ENCODE measurements at places on chromosomes 12 and 14.

DNA sequence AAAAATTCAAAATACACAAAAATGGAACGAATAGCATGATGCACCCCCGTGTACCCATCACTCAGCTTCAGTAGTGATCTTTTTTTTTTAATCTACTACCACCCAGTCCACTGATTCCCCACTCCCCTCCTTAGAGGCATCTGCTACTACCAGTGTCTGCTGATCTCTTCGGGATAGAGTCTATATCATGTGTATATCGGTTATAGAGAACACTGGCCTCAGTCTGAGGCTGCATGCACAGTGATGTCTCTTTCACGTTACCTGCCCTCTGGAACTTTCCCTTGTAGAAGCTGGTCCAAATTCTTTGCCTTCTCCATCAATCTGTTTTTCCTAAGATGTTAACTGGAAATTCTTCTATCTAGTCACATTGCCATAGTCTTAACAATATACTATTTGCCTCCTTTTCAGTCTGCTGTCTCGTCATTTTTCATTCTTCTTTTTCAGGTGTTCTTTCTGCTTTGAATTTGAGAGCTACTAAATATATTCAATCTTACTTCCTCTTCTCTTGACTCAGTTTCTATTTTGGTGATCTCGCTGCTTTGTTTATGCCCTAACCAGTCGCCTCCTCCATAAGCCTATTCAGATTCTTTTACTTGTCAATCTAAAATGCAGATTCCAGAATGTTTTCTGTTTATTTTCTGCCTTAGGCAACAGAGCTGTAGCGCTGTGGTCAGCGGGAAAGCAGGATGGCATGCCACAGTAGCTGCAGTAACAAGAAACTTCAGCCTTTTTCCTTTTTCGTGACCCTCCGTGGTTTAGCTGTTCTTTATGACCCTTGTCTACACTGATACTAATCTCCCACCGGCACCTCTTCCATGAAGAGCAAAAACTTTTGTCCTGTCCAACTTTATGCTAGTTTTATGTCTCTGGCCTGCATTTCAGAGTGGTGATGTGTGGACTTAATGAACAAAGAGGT is 67.0 kb downstream of the FBXW8 start:
- H3K27ac ChIP-seq = no peak overlapping the region
- peaks cover 4% of the 10 kb centered on the region for H3K4me1 ChIP-seq
- no peak for DNase-seq
- H3K4me3 ChIP-seq = no peak overlapping the region
- peaks cover 11% of the 10 kb centered on the region for H3K36me3 ChIP-seq
- no peaks in the 10 kb centered on the region for H3K27me3 ChIP-seq

- no peaks in the 10 kb centered on the region for H3K36me3 ChIP-seq
- peaks cover 19% of the 10 kb centered on the region for H3K27me3 ChIP-seq
- no peaks in the 10 kb centered on the region for H3K4me1 ChIP-seq
- H3K4me3 ChIP-seq = no peak overlapping the region
- H3K27ac ChIP-seq = no peak overlapping the region
Measured at GRCh38 chr14:104580961-104581360, 1.4 kb downstream of the C14orf180 start.

GRCh38 chr12:52195065-52195730 is 3.4 kb upstream of the KRT80 start:
- H3K4me3 ChIP-seq = no peak overlapping the region
- H3K4me1 ChIP-seq = peaks cover 47% of the 10 kb centered on the region
- DNase-seq = peak; percentile 17
- H3K36me3 ChIP-seq = no peaks in the 10 kb centered on the region
- no peaks in the 10 kb centered on the region for H3K27me3 ChIP-seq

DNA sequence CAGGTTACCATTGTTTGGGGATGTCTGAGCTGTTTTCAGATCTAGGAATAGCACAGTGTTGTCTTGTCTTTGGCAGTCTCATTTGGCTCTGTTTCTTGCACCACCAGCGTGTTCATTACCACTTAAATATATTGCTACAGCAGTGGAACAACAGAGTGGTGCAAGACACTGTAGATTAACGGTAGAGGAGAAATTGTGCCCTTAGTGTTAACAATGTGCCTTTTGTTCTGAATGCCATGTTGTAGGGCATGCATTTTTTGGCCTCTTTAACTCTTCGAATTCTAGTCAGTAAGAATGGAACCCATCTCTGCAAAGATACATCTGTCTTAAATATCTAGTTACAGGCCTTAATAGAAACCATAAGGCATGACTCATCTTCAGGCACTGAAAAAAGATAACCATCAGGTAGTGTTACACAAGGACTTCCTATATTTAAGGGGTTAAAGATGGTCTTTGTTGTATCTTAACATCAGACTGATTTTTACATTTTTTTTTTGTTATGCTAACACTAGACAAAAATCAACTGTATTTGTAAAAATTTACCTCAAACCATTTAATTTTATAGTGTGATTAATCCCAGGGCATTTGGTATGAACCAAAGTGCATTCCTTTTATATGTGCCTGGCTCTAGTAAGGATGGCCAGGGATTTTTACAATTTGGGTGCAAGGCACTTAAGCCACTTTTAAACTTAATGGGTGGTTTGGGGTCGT is 12.9 kb downstream of the DYRK2 start:
- DNase-seq = peak; percentile 87
- no peaks in the 10 kb centered on the region for H3K27me3 ChIP-seq
- no peak overlapping the region for H3K4me3 ChIP-seq
- peaks cover 20% of the 10 kb centered on the region for H3K36me3 ChIP-seq
- peaks cover 12% of the 10 kb centered on the region for H3K4me1 ChIP-seq
- H3K27ac ChIP-seq = no peak overlapping the region

DNA sequence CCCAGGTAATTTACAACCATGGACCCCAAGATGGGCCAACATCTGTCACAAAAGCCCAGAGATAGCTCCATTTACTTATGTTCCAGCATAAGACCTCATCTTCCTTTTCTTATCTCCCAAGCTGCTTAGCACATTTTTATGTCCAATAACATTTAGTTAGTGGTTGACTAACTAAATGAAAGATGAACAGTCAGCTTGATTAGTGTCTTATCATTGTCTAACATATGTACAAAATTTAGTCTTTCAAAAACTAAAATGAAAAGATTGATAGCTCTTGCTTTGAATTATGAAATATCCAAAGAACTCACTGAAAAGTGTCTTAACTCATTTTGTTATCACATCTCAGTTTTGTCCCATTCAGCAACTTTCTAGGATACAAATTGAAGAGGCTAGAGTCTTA is 163.1 kb upstream of the EGLN3 start:
- DNase-seq = no peak
- H3K27me3 ChIP-seq = no peaks in the 10 kb centered on the region
- H3K27ac ChIP-seq = no peak overlapping the region
- H3K4me1 ChIP-seq = no peaks in the 10 kb centered on the region

GRCh38 chr14:104421892-104422828 is 157.4 kb upstream of the C14orf180 start:
- H3K27me3 ChIP-seq = no peaks in the 10 kb centered on the region
- H3K4me3 ChIP-seq = no peak overlapping the region
- H3K36me3 ChIP-seq = no peaks in the 10 kb centered on the region
- H3K4me1 ChIP-seq = no peaks in the 10 kb centered on the region
- no peak for DNase-seq
- H3K27ac ChIP-seq = no peak overlapping the region

DNA sequence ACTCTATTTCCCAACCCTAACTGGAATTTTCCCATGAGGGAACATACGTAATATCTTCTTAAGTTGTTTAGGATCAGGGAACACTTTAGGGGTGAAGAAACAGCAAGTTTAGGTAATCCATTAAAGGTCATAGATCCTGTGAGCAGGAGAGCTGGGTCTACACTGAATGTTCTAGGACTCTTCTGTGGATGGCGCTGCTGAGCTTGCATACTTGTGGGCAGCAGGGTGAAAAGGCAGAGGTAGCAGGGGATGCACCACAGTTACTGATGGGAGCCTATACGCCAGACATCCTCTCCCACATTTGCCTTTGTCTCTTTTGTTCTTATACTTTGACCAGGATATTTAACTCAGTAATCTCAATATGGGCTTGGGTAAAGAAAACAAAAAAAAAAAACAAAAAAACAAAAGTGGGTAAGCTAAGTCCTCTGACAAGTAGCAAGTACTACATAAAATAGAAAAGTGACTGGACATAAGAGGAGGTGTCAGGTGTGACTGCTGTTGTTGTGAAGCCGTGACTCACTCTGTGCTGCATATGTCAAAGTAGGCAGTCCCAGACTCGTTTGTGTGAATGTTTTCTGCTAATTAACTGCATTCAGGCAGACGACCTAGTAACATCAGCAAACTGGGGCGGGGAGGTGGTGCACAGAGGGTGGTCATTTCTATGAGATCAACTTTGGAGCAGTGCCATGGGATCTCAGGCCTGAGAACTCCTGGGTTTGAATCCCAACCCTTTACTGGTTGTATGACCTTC is 31.6 kb downstream of the NEUROD4 start:
- no peaks in the 10 kb centered on the region for H3K27me3 ChIP-seq
- H3K36me3 ChIP-seq = no peaks in the 10 kb centered on the region
- no peaks in the 10 kb centered on the region for H3K4me1 ChIP-seq
- H3K4me3 ChIP-seq = no peak overlapping the region
- DNase-seq = no peak

GRCh38 chr12:28446031-28446430 is 255.8 kb downstream of the CCDC91 start:
- no peaks in the 10 kb centered on the region for H3K4me1 ChIP-seq
- H3K36me3 ChIP-seq = no peaks in the 10 kb centered on the region
- H3K4me3 ChIP-seq = no peak overlapping the region
- H3K27me3 ChIP-seq = no peaks in the 10 kb centered on the region

- H3K27ac ChIP-seq = no peak overlapping the region
- no peak for DNase-seq
- H3K36me3 ChIP-seq = no peaks in the 10 kb centered on the region
- H3K4me1 ChIP-seq = no peaks in the 10 kb centered on the region
Measured at GRCh38 chr12:85821759-85822158, 14.4 kb downstream of the RASSF9 start.

- no peaks in the 10 kb centered on the region for H3K27me3 ChIP-seq
- no peak overlapping the region for H3K27ac ChIP-seq
- no peaks in the 10 kb centered on the region for H3K36me3 ChIP-seq
- no peak overlapping the region for H3K4me3 ChIP-seq
- peaks cover 8% of the 10 kb centered on the region for H3K4me1 ChIP-seq
Measured at GRCh38 chr12:22101749-22102243, 55.8 kb downstream of the CMAS start.

- peaks cover 7% of the 10 kb centered on the region for H3K36me3 ChIP-seq
- no peak overlapping the region for H3K4me3 ChIP-seq
- H3K27me3 ChIP-seq = no peaks in the 10 kb centered on the region
- no peaks in the 10 kb centered on the region for H3K4me1 ChIP-seq
- no peak overlapping the region for H3K27ac ChIP-seq
Measured at GRCh38 chr12:131845121-131845520, 16.9 kb downstream of the MMP17 start.

DNA sequence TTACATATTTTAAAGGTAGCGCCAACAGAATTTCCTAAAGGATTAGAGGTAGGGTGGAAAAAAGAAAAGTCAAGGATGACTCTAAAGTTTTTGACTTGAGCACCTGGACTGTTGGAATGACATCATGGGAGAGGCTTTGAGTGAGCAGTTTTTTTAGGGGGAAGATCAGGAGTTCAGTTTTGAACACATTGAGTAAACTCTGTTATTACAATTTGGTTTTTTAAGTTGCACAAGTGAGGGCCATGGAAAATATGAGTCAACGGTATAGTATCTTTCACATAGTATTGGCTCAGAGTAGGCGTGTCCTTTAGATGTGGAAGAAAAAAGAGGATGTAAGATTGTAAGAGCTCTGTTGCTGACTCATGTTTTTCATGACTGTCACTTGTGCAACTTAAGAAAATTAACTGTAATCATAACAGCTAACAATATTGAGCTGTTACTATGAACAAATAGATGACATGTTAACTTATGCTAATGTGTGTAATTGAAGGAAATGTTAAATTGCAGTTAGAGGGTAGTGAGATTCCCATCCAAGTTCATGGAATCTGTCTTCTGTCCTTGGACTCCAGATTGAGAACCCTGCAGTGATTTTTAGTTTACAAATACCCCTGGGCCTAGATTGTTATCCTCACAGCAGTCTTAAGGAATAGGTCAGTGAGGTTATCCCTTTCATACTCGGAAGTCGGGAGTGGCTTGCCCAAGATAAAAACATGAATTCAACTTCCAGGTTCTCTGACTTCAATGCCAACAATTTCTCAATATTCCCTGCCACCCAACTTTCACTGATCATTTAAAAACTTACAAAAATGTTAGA is 48.2 kb upstream of the ATP2B1 start:
- no peaks in the 10 kb centered on the region for H3K27me3 ChIP-seq
- peak; percentile 99 for DNase-seq
- no peak overlapping the region for H3K4me3 ChIP-seq

GRCh38 chr14:90336985-90337384 is 5.2 kb upstream of the NRDE2 start:
- H3K36me3 ChIP-seq = no peaks in the 10 kb centered on the region
- H3K27me3 ChIP-seq = peaks cover 9% of the 10 kb centered on the region
- H3K4me1 ChIP-seq = no peaks in the 10 kb centered on the region
- DNase-seq = no peak
- H3K4me3 ChIP-seq = no peak overlapping the region

- H3K4me3 ChIP-seq = no peak overlapping the region
- H3K27ac ChIP-seq = no peak overlapping the region
- H3K4me1 ChIP-seq = peaks cover 4% of the 10 kb centered on the region
- H3K27me3 ChIP-seq = no peaks in the 10 kb centered on the region
Measured at GRCh38 chr12:42868291-42868690, 278.7 kb upstream of the PRICKLE1 start.

GRCh38 chr12:1435044-1435443 is 159.3 kb downstream of the FBXL14 start:
- H3K27ac ChIP-seq = no peak overlapping the region
- H3K36me3 ChIP-seq = no peaks in the 10 kb centered on the region
- DNase-seq = no peak
- H3K4me3 ChIP-seq = no peak overlapping the region
- H3K4me1 ChIP-seq = no peaks in the 10 kb centered on the region

- H3K27me3 ChIP-seq = no peaks in the 10 kb centered on the region
- H3K27ac ChIP-seq = no peak overlapping the region
- peak; percentile 11 for DNase-seq
- no peaks in the 10 kb centered on the region for H3K36me3 ChIP-seq
Measured at GRCh38 chr12:22284871-22285270, 49.6 kb downstream of the ST8SIA1 start.

DNA sequence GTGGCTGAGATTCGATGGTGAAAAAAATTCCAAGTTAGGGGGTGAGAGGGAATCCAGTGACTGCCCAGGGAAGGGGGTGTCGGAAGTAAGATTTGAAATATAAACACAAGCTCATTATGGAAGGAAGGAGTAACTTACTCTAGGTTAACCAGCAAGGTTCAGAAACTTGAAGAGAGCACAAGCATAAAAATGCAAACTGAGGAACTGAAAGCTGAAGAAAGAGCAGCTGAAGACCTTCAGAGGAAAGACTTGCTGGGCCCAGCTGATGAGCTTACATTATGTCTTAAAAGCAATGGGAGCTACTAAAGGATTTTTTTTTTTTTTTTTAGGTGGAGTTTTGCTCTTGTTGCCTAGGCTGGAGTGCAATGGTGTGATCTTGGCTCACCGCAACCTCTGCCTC is 189.7 kb upstream of the GRIN2B start:
- H3K27me3 ChIP-seq = no peaks in the 10 kb centered on the region
- no peak overlapping the region for H3K27ac ChIP-seq
- no peak overlapping the region for H3K4me3 ChIP-seq
- no peaks in the 10 kb centered on the region for H3K36me3 ChIP-seq
- no peak for DNase-seq
